ENCODE measurements at places on chromosomes 6 and 20. TPM values are rescaled to one million over a fixed set of nuclear protein-coding genes. Genes with fewer than 3 reads are reported as not detected.
A peak's percentile ranks its signal among the peaks of the same experiment; 100 is the strongest.

DNA sequence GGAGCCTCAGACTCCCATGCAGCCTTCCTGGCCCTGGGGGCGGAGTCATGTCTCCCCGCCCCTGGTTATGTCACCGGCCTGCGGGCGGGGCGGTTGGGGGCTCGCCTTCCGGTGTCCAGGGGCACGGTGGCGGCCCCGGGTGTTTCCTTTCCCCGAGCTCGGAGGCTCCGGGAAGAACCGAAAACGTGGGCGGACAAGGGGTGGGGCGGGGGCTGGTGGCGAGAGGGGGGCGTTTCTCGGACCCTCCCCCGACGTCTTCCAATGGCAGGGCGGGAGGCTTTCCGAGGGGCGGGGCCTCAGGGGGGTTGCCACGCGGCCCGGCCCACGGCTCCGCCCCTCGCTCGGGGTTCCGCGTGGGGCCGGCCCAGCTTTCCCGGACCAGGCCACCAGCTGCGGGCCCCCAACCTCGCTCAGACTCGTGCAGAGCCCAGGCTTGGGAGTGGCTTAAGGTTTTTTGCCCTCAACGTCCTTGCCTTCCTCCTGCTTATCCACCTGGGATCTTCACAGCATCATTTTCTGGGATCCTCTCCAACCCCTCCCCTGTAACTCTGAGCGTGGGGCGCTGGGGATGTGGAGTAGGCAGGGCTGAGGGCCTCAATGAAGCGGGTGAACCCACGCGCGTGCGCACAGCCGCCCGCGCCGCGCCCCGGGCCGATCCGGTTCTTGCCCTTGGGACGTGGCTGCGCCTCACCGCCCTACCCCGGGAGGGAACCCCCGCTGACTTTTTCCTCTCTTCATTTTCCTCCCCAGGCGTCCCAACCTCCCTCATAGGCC lies 2.1 kb upstream of the NRN1 start:
- DNase-seq: peak; percentile 81

GRCh38 chr6:132382630-132383175 lies 18.6 kb downstream of the MOXD1 start:
- DNase-seq: no peak

GRCh38 chr6:90385759-90386313 lies 89.2 kb upstream of the BACH2 start:
- no peak for DNase-seq

GRCh38 chr6:72560721-72561593 lies 60.9 kb upstream of the KCNQ5 start:
- no peak for DNase-seq

DNA sequence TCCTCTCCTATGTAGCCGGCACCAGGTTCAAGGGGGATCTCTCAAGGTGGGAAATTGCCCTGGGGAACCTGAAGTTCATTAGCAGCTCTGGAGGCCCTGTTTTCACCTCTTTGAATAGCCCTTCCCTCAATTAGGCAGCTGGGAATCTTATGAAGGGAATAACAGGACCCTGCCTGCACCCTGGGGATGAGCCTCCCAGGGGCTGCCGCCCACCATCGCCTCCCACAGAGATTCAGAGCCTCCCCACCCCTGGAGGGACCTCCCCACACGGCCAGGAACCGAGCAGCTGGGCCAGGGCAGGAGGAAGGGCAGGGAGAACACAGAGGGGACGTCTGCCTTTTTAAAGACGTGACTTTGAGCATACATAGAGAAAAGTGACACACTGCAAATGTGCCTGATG lies 4.6 kb upstream of the EEF1A2 start:
- no peak for DNase-seq

GRCh38 chr20:24235296-24236175 lies 233.9 kb upstream of the SYNDIG1 start:
- DNase-seq: no peak

DNA sequence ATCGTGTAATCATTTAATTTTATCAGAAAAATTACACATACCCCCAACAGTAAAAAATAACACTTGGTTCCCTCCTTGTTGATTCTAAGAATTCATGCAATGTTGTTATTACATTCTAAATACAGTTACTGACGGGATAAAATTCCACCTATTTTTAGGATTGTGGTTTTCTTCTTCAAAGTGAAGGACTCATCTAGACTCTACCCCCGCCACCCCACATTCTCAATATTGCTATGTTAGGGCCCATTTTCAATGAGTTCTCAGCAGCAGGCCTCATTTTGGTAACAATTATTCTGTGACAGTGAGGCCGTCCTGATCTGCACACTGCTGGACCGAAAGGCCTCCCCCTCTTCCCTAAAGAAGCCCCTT lies 43.5 kb downstream of the PREX1 start:
- DNase-seq: no peak

DNA sequence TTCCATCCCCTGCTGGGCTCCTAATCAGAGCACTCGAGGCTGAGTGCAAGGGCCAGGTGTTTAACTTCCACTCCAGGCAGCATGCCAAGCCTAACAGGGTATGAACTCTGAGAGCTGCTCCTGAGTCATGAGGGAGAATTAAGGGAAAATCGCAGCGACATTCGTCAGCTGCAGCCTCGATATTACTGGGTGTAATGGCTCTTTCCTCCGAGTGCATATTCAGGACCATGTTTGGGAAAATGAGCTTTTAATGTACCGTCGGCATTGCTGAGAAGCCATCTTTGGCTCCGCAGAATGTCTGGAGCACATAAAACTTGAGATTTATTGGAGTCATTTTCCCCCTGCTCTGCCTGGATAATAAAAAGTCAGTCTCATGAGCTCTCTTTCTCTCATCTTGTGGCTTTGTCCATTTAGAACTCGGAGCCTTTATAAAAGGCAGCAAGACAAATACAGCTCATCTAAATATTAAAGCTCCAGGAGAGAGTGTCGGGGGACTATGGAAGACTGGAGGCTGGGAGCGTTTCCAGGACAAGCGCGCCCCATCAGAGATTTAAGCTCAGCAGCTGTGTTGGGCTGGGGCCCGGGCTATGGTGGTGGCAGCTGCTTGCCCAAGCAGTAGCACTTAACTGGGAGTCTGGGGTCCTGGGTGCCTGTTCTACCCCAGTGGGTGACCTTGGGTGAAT lies 103.7 kb downstream of the TOX2 start:
- DNase-seq: peak; percentile 25

SLC17A9 gene
- 0.63 TPM for total RNA-seq

AARS2 gene
- 7.6 TPM for total RNA-seq

ABHD16B gene
- total RNA-seq: not detected

NKAPL gene
- total RNA-seq: 5.3 TPM

GTSF1L gene
- not detected for total RNA-seq

KHDC1L gene
- total RNA-seq: not detected
